ENCODE measurements at places on chromosomes 1 and 21. TPM values are rescaled to one million over a fixed set of nuclear protein-coding genes. Genes with fewer than 3 reads are reported as not detected.

Gene S100A9
- total RNA-seq, result 13.7 TPM

GRCh38 chr1:52669696-52670095 is 28.5 kb downstream of the COA7 start:
- H3K4me3 ChIP-seq, result no peak overlapping the region
- no peaks in the 10 kb centered on the region for H3K27me3 ChIP-seq
- H3K36me3 ChIP-seq, result no peaks in the 10 kb centered on the region
- no peak overlapping the region for H3K27ac ChIP-seq
- no peaks in the 10 kb centered on the region for H3K4me1 ChIP-seq

- H3K27ac ChIP-seq, result no peak overlapping the region
- H3K4me3 ChIP-seq, result no peak overlapping the region
- peaks cover 4% of the 10 kb centered on the region for H3K36me3 ChIP-seq
Observed at GRCh38 chr1:226511296-226511695, 37.3 kb upstream of the STUM start.

- no peak overlapping the region for H3K27ac ChIP-seq
- H3K27me3 ChIP-seq, result peaks cover 29% of the 10 kb centered on the region
- DNase-seq, result no peak
- no peak overlapping the region for H3K4me3 ChIP-seq
Observed at GRCh38 chr21:41133874-41134522, 34.0 kb upstream of the BACE2 start.

- no peaks in the 10 kb centered on the region for H3K27me3 ChIP-seq
- DNase-seq, result no peak
- H3K36me3 ChIP-seq, result peaks cover 5% of the 10 kb centered on the region
- H3K4me1 ChIP-seq, result no peaks in the 10 kb centered on the region
- H3K4me3 ChIP-seq, result no peak overlapping the region
Observed at GRCh38 chr1:62841587-62842169, 57.7 kb downstream of the ATG4C start.
